Esophagus muscularis mucosa (tissue), 4 donors: ENCODE measurements at places on chromosomes 5 and 9. TPM values are rescaled to one million over a fixed set of nuclear protein-coding genes. Genes with fewer than 3 reads are reported as not detected.
A peak's percentile ranks its signal among the peaks of the same experiment; 100 is the strongest.

DNA sequence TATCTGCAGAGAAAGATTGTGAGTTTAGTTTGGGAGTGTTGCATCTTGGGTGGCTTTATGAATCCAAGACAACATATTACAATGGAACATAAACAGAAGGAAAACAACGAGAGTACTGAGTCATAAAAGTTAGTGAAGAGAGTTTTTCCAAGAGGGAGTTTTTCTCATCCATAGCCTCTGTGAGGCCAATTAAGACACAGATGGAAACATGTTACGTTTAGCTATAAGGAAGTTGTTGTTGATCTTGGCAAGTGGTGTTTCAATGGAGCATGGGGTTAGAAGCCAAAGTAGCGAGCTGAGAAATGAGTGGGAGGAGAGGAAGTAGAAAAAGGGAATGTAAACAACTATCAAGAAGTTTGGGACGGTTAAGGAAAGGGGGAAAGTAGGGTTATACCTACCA, 53.3 kb upstream of the SPATA31D4 start:
- no peak overlapping the region for H3K4me3 ChIP-seq
- no peak overlapping the region for H3K27ac ChIP-seq
- no peaks in the 10 kb centered on the region for H3K27me3 ChIP-seq
- no peaks in the 10 kb centered on the region for H3K4me1 ChIP-seq
- no peak for DNase-seq

DNA sequence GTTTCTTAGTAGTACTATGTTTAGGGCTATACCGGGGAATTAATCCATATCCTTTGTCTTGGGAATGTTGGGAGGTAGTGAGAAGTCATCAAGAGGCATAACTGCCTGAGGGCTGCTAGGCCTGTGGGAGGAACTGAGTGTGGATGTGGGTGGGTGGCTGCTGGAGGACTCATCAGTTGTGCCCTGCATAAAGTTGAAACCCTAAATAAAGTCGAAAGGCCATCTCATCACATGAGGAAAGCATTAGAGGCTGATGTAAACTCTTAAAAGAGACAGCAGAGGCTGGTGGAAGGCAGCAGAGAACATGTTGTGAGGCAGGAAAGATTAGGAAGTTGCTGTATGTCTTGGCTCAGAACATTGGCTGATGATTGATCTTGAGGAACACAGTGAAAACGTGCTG, 143.8 kb downstream of the MAST4 start:
- DNase-seq: no peak
- H3K4me1 ChIP-seq: no peaks in the 10 kb centered on the region
- no peaks in the 10 kb centered on the region for H3K27me3 ChIP-seq
- no peak overlapping the region for H3K4me3 ChIP-seq
- H3K27ac ChIP-seq: no peak overlapping the region
- no peaks in the 10 kb centered on the region for H3K36me3 ChIP-seq

DNA sequence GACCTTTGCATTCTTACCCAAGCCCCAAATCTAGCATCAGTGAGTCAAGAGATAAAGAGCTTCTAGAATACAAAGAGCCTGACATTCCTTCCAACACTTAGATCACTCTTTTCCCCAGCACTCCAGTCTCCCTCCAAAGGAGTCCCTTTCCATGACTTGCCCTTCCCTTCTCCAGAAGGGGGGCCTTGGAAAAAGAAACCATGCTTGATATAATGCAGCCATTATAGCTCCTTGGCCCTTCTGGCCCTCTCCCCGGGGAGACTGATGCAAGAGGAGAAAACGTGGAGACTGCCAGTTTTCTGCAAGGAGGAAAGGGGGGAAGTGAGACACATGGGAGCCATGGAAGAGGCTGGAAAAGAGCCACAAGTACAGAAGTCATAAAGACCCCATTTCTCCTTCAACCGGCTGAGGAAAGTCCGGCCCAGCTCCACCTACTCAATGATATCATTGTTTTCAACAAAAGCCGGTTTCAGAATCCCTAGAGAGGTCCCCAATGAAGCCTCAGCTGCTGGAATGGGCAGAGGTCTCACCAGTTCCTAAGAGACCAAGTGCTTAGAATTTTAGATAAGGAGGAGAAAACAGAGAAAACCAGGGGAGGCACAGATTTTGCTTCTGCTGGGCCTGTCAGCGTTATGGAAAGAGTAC, 29.0 kb downstream of the ADAM19 start:
- H3K27me3 ChIP-seq: no peaks in the 10 kb centered on the region
- no peak overlapping the region for H3K4me3 ChIP-seq
- H3K4me1 ChIP-seq: peaks cover 60% of the 10 kb centered on the region
- peak overlapping the region; percentile 88 for H3K27ac ChIP-seq
- no peaks in the 10 kb centered on the region for H3K36me3 ChIP-seq

The CCNJL gene
- 1.2 TPM for total RNA-seq

DNA sequence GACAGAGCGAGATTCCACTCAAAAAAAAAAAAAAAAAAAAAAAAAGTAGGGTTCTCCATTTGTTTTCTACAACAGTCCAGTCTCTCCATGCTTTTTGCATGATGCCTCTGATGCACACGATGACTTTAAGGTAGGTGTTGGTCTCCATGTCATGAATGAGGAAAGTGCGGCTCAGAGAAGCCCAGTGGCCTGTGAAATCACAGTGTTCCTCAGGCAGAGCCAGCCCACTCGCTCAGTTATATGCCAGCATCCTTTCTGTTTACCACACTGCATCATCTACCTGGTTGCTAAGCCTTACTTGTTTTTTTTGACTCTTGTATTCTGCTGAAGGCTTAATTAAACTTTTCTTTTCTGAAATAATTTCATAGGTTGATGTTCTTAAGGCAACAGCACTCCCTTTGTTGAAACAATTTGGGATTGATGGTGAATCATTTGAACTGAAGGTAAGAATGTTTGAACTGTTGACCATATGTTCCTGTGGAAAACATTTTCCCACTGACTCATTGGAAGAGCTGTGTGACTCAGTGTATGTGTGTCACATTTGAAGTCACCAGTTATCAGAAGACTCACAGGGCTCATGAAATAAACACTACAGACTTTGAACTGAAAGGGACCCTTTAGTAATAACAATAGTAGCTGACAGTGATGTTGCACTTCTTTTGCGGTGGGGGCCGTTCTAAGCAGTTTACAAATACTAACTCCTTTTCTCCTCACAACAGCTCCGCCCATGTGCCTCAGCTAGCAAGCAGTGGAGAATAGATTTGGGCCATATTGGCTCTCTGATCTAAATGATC, 40.2 kb downstream of the RCL1 start:
- H3K36me3 ChIP-seq: no peaks in the 10 kb centered on the region
- no peaks in the 10 kb centered on the region for H3K27me3 ChIP-seq
- no peak overlapping the region for H3K27ac ChIP-seq
- no peak for DNase-seq
- H3K4me1 ChIP-seq: peaks cover 33% of the 10 kb centered on the region
- no peak overlapping the region for H3K4me3 ChIP-seq

DNA sequence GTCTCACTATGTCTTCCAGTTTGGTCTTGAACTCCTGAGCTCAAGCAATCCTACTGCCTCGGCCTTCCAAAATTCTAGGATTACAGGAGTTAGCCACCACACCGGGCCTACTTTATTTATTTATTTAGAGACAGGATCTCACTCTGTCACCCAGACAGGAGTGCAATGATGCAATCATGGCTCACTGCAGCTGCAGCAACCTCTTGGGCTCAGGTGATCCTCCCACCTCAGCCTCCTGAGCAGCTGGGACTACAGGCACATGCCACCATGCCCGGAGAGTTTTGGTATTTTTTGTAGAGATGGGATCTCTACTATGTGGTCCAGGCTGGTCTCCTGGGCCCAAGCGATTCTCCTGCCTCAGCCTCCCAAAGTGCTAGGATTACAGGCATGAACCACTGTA, 32.8 kb downstream of the PHAX start:
- H3K4me1 ChIP-seq: no peaks in the 10 kb centered on the region
- DNase-seq: no peak
- no peaks in the 10 kb centered on the region for H3K36me3 ChIP-seq

- no peaks in the 10 kb centered on the region for H3K27me3 ChIP-seq
- no peak overlapping the region for H3K27ac ChIP-seq
- peak; percentile 53 for DNase-seq
- no peaks in the 10 kb centered on the region for H3K4me1 ChIP-seq
Measured at GRCh38 chr5:116651653-116652052, 77.0 kb upstream of the SEMA6A start.

The HDHD3 gene
- total RNA-seq: 26.0 TPM

DNA sequence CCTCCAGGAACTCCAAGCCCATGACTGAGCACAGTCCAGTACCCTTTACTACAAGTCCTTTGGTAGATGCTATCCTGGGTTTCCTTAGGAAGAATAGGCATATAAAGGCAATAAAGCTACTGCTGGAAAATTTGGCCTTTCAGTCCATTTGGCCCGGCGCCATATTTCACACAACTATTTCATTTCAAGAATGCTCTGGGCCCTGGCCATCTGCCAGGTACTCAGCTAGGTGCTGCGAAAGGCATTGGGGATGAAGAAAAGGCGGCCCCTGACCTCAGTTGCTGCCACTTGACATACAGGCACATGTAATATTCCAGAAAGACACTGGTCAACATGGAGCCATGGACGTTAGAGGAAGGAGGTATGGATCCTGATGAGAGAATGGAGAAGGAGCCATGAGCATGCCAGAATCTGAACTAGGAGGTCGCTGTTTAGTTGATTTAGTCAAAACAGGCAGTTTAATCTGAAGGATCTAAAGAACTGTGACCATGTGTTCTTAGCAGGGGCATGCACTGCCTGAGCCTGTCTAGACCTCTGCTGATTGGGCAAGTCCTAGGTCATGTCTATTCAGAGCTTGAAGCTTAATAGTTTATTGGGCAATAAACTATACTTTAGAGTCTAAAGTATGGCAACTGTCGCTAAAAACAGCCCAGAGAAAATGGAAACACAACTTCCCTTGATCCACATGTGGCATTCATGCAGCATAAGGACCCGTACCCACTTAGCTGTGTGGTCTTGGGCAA, 149.3 kb downstream of the MELK start:
- H3K27ac ChIP-seq: no peak overlapping the region
- no peaks in the 10 kb centered on the region for H3K4me1 ChIP-seq
- no peaks in the 10 kb centered on the region for H3K27me3 ChIP-seq
- H3K36me3 ChIP-seq: no peaks in the 10 kb centered on the region

DNA sequence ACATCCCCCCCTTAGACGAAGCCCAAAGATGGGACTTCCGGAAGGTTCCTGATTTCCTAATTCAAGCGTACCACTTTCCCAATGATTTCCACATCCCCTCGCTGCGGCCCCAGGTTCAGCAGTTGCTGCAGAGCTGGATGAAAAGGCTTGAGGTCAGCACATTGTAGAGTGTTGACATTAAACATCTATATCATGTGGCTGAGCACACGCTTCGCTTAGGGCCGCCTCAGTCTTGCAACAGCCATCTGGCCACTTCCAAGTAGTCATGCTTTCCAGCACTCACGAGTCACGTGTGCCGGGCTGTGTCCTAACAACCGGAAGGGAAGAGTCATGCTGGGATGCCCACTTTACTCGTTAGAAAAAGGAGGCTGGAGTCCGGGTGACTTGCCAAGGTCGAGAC, 340.6 kb upstream of the IRX4 start:
- no peak overlapping the region for H3K4me3 ChIP-seq
- H3K27ac ChIP-seq: no peak overlapping the region
- no peaks in the 10 kb centered on the region for H3K4me1 ChIP-seq
- DNase-seq: no peak
- H3K36me3 ChIP-seq: no peaks in the 10 kb centered on the region

The ACTBL2 gene
- total RNA-seq: not detected

DNA sequence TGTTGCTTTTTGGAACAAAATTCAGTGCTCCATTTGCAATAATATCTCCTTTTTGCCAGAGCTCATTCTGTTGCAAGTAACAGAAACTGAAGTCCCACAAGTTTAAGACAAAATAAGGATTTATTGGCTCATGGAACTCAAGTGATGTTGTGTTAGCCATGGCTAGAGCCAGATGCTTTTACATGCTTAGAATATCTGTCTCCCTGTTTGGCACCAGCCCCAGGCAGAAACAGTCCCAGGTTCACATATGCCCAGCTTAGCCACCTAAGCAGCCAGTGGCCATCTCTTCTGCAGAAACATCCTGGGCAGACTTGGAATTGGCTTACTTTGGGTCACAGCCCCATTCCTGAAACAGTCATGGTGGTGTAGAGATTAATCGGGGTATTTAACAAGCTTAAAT, 540.9 kb upstream of the SGCD start:
- no peak for DNase-seq
- no peaks in the 10 kb centered on the region for H3K27me3 ChIP-seq
- no peaks in the 10 kb centered on the region for H3K4me1 ChIP-seq
- H3K36me3 ChIP-seq: no peaks in the 10 kb centered on the region

The ZNF354C gene
- total RNA-seq: 5.0 TPM

The SLC6A7 gene
- not detected for total RNA-seq

The IL33 gene
- 63.1 TPM for total RNA-seq

The ATP10B gene
- total RNA-seq: 0.99 TPM

- no peaks in the 10 kb centered on the region for H3K4me1 ChIP-seq
- DNase-seq: no peak
- H3K4me3 ChIP-seq: no peak overlapping the region
Measured at GRCh38 chr5:109805883-109806282, 116.2 kb downstream of the MAN2A1 start.

GRCh38 chr9:85163415-85163814, 493.9 kb downstream of the NTRK2 start:
- no peaks in the 10 kb centered on the region for H3K27me3 ChIP-seq
- H3K36me3 ChIP-seq: no peaks in the 10 kb centered on the region
- no peak overlapping the region for H3K4me3 ChIP-seq
- no peaks in the 10 kb centered on the region for H3K4me1 ChIP-seq

GRCh38 chr5:45376417-45376816, 319.8 kb downstream of the HCN1 start:
- no peak for DNase-seq
- H3K27me3 ChIP-seq: no peaks in the 10 kb centered on the region
- no peak overlapping the region for H3K27ac ChIP-seq
- no peaks in the 10 kb centered on the region for H3K36me3 ChIP-seq
- no peak overlapping the region for H3K4me3 ChIP-seq
- H3K4me1 ChIP-seq: no peaks in the 10 kb centered on the region

GRCh38 chr5:123610209-123610608, 98.2 kb downstream of the CSNK1G3 start:
- H3K4me3 ChIP-seq: no peak overlapping the region
- H3K27me3 ChIP-seq: no peaks in the 10 kb centered on the region
- peaks cover 12% of the 10 kb centered on the region for H3K36me3 ChIP-seq

The PDE8B gene
- 2.2 TPM for total RNA-seq

- H3K4me3 ChIP-seq: no peak overlapping the region
- no peak overlapping the region for H3K27ac ChIP-seq
- no peaks in the 10 kb centered on the region for H3K4me1 ChIP-seq
- H3K36me3 ChIP-seq: no peaks in the 10 kb centered on the region
- DNase-seq: no peak
- H3K27me3 ChIP-seq: no peaks in the 10 kb centered on the region
Measured at GRCh38 chr9:90872835-90873294, 71.2 kb downstream of the SYK start.

- no peak overlapping the region for H3K4me3 ChIP-seq
- peaks cover 16% of the 10 kb centered on the region for H3K4me1 ChIP-seq
- peak; percentile 21 for DNase-seq
Measured at GRCh38 chr9:123925819-123926218, 4.1 kb downstream of the DENND1A start.

The SETX gene
- 44.1 TPM for total RNA-seq
